ENCODE measurements at places on chromosomes 4 and X. TPM values are rescaled to one million over a fixed set of nuclear protein-coding genes. Genes with fewer than 3 reads are reported as not detected.

The BMX gene
- not detected for total RNA-seq

The LIMCH1 gene
- total RNA-seq: 72.8 TPM

DNA sequence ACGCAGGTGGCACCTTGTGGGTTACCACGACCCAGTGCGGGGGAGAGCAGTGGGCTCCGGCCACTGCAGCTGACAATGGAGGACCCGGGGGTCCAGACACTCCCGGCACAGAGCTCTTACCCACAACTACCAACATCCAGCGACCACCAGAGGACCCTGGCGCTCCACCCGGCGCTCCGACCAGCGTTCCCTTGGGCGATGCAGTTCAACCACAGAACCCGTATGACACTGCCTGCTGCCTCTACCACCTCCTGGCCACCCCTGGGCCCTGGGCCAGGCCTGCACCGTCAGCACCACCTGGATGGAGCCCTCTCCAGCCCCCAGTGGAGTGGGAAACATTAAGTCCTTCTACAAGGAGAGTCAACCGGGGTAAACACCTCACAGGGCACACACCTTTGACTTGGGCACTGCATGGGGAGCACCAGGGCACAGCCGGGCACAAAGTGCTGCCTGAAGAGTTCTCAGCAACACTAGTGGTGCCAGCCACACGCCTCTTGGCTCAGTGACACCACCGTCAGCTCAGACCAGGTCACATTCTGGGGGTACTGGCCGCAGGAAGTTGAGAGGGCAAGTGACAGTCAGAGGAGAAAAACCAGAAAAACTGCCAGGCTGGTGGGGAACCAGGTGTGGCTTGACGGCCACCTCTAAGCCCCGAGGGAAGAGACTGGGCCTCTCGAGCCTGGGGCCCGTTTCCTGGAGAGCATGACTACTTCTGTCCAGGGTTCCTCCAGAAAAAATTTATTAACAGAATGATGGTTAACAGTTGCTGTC, 2.6 kb downstream of the CTBP1 start:
- no peak for DNase-seq

- no peak for DNase-seq
Measured at GRCh38 chr4:165133150-165133549, 20.5 kb upstream of the TMEM192 start.

DNA sequence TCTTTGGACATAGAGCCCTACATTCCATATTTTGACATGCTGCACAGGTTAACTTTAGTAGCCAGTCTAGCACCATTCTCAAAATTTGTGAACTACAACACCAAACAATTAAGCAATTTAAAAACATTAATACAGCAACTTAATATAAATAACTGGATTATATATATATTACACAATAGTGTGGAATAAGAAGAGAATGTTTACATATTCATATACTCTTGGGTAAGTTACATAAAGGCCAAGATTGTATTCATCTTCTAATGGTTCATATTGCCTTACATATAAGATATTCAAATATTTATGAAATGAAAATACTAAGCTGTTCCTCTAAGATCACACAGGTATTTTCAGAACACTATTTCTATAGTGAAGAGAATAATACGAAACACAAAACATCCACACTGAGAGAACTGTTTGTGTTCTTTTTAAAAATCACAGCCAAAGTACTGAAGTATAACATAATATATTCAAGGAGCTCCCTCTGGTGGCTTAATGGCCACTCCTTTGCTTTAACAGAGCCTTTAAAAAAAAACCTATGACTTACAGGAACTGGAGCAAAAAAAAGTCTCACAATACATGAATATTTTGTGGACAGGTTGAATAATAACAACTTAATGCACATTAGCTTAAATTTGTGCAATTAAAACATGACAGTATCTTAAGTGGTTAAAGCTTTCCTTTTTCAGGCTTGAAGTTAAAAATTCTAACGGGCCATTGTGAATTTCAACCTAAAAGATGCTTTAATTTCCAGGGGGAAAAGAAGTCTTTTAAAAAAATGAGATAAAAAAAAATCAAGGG, 46.2 kb downstream of the NEK1 start:
- DNase-seq: peak; percentile 56

DNA sequence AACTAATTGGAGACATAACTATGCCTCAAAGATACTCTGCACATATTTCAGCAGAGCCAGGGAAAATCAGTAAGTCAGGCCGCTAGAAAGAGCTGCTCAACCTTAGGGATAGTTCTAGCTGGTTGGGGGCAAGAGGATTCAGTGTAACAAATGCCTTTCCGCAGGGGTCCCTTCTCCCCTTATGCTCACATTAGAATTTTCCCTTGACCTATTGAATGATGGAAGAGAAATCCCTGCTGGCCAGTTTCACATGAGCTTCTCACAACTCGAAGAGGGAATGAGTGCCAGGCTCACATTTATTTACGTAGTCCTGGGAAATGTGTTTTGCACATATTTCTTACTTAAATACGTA, 66.2 kb upstream of the USP9X start:
- no peak for DNase-seq

Data from M059J (cell line).